ENCODE measurements at places on chromosomes 11 and 22.

DNA sequence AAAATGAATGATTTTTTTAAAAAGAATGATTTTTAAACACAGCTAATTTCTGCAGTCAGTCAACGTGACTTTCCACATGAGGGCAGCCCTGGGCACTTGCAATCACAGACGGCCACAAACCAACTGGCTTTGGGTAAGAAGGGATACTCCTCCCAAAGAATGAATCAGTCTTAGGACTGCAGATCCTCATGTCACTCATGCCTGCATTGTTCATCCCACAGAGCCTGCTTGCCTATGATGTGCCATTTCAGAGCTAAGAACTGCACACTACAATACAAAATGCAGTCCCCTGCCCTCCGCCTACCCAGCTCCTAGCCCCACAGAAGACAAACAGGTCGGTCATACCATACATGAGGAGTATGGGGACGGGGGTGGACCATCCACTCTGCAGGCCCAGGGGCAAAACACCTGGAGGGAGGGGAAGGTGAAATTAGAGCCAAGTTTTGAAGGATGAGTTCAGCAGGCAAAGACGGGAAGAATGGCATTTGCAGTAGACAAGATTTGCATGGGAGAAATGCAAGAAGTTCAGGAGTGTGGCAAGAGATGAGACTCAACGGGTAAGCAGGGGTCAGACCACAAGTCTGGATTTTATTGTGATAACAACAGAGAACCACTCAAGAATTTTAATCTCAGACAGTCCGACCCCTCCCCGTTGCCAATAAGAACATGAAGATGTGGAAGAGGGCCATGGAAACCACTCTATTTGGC lies 24.7 kb downstream of the PACSIN2 start:
- no peak for DNase-seq

GRCh38 chr11:120132645-120133185 lies 5.2 kb downstream of the TRIM29 start:
- DNase-seq = no peak

- peak; percentile 87 for DNase-seq
Observed at GRCh38 chr11:78645226-78646202, 70.8 kb upstream of the NARS2 start.

DNA sequence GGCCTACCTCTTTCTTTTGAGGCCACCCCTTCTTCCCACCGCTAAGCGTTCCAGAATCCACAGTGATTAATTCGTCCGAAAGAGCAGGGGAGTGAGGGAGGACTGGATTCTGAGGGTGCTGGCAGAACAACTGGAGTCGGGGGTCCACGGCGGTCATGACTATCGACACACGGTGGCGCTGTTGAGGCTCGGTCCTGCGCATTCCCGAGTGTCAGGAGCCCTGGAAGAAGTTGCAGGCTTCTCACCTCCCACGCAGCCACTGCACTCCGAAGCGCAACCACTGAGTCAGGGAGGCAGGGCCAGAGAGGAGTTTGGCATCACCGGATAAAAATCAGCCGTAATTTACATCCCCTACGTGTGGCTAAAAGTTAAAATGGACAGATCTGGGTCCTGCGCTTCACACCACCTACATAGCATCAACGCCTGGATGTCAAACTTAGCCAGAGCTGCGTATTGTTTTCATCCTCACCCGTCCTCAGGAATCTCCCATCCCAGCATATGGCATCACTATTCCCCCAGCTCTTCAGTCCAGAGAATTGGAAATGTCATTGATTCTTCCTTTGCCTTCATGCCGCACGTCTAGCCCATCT lies 10.7 kb upstream of the CTSF start:
- DNase-seq = peak; percentile 88

GRCh38 chr11:62600367-62601121 lies 1.1 kb downstream of the MTA2 start:
- DNase-seq = no peak

- no peak for DNase-seq
Observed at GRCh38 chr11:2446590-2447252, 1.9 kb downstream of the KCNQ1 start.

- no peak for DNase-seq
Observed at GRCh38 chr11:83034673-83035014, 37.1 kb downstream of the RAB30 start.

DNA sequence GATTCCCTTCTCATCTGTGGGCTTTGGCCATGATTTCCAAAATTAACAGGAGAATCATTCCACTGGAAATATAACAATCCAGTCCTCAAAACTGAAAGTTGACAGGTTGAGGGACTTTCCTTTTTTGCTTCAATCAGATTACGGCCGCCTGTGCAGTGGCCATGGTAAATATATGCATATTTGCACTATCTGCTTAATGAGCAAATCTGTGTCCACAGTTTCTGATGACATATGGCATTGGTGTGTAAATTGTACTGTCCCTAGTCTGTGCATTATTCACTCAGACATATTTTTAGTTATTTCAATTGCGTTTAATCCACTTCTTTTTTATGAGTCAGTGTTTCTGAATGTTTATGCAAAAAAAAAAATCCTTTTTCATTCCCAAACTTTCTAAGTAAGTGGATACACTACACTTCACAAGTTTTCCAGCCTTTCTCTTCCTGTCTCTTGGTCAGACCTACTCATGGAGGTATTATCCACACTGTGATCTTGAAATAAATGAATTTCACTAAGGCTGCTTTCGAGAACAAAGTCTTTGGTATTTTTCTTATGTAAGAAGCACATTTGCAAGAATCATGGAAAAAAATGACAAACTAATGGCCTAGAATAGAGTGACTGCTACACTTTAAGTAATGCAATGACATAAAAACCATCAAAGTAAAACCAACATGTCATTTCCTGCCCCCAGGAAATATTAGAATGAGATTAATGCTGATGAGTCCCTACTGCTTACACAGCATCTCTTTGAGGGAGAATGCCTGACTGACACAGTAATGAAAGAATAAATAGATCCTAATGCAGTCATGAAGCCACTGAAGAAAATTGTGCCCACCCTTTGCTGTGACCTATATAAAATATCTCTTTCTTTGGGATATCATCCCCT lies 76.4 kb upstream of the MTNR1B start:
- no peak for DNase-seq

- no peak for DNase-seq
Observed at GRCh38 chr11:130882138-130882551, 34.1 kb downstream of the SNX19 start.

- DNase-seq = no peak
Observed at GRCh38 chr22:35437049-35437448, 37.1 kb downstream of the MCM5 start.

GRCh38 chr22:29121124-29121523 lies 48.3 kb downstream of the KREMEN1 start:
- no peak for DNase-seq

DNA sequence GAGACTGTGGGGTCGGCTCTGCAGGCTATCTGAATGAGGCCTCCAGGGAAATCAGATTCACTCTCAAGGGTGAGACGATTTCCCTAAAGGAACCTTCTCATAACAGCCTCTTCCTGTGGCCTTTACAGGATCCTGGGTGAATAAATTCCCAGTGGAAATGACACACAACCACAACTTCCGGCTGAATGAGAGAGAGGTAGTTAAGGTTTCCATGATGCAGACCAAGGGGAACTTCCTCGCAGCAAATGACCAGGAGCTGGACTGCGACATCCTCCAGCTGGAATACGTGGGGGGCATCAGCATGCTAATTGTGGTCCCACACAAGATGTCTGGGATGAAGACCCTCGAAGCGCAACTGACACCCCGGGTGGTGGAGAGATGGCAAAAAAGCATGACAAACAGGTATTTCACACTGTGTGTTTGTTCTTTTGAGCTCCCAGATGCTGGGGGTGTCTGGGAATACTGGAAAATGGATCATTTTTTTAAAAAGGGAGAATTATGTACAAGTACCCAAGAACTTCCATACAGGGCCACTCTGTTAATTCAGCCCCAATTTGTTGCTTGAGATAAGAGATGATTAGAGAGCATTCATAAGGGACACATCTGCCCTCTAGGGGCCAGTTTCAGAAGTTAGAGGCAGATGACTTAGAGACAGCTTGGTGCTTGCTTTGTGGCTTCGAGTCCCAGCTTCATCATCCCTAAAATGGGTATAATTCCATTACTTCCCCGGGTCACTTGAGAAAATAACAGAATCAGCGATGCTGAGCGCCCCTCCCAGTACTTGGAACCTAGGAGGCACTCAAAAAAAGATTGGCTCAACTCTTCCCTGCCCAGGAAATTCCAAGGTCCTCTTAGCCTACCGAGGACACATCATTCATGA lies 10.2 kb downstream of the SERPIND1 start:
- DNase-seq = peak; percentile 45

DNA sequence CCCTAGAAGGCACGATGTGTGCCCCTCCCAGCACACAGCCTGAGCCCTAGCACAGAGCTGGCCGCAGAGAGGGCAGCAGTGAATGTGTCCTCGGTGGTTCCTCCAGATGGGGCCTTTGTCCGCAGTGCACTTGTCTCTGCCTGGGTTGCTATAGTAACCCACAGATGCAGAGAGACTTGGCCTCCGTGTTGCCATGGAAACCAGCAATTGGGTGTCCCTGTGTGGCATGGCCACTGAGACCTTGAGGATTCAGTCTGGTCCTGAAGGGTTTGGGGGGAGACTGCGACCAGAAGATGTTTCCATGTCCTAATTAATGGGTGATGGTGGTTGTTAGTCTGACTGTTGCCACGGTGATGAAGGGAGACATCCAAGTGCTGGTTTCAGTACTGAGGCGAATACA lies 42.6 kb upstream of the TUB start:
- no peak for DNase-seq

- DNase-seq = no peak
Observed at GRCh38 chr22:37440875-37441274, 13.6 kb upstream of the ELFN2 start.

- DNase-seq = no peak
Observed at GRCh38 chr11:64776875-64777274, 1.5 kb downstream of the SF1 start.

GRCh38 chr11:106228996-106229395 lies 151.5 kb downstream of the AASDHPPT start:
- no peak for DNase-seq

GRCh38 chr11:70738661-70739060 lies 340.3 kb downstream of the CTTN start:
- no peak for DNase-seq

DNA sequence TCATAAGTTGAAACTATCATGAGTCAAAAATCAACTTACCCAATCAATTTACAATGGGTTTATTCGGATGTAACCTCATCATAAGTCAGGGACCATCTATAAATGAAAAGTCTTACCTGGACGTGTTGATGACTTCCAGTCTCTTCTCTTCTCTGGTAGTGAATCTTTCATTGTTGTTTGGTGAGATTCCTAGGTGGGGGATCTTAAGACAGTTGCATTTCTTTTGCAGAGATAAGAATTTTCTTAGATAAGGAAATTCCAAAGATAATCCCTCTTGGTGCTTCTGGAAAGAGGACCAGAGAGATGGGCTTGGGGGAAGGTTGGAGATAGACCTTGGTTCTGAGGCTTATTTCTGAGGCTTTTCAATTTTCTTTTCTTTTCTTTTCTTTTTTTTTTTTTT lies 21.3 kb upstream of the BACE1-AS start:
- no peak for DNase-seq

Data from WTC11 (cell line).